ENCODE measurements at places on chromosomes 16 and 17.

GRCh38 chr17:80380555-80381002, 34.4 kb upstream of the ENDOV start:
- no peak for DNase-seq

- DNase-seq: no peak
These were observed 313.0 kb upstream of the GOT2 start for GRCh38 chr16:59047114-59047513.

GRCh38 chr17:52885882-52886281, 727.4 kb upstream of the CA10 start:
- DNase-seq: no peak

DNA sequence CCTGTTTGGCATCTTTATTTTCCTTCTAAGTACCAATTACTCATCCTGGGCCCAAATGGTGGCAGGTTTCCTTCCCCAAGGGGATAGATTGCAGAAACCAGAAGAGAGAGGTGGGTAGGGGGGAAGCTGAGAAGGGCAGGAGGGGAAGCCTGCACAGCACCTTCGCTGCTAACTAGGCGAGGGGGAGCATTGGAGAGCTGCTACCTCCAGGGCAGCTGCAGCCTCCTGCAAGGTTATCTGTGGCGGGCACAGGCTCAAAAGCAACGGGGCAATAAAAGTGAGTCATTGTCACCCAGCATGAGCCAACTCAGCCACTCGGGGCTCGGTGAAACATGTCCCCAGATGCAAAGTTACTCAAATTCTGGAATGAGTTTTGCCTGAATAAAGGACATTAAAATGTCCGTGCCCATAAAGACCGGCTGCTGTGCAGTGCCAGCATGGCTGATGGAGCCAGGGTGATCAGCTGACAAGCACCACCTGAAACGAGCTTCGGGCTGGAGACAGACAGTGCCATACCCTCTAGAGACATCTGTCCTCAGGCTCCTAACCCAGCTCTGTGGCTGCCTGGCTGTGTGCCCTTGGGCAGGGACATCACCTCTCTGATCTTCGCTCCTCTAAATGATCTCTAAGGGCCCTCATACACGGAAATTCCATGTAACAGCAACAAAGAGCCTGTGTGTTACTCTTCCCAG, 68.1 kb upstream of the GRIN2A start:
- DNase-seq: no peak

- DNase-seq: no peak
These were observed 1.1 kb upstream of the CRHR1 start for GRCh38 chr17:45782889-45783592.

- DNase-seq: no peak
These were observed 1.7 kb downstream of the RAD51D start for GRCh38 chr17:35117984-35118383.

DNA sequence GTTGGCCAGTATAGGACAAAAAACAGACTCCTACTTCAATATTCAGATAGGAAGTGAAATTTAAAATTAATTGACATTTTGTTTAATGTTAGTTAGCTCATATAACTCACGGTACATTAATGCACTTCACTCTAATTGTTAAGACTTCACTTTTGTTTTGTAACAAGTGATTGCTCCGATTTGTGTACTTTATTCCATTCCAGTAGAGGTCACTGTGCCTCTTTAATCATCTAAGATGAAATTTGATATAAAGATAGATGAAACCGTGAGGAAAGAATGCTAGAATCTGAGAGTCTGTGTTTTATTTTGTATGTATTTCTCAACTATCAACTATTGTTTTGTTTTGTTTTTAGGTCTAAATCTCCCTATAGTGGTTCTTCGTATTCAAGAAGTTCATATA, 29.0 kb downstream of the RBBP6 start:
- no peak for DNase-seq

DNA sequence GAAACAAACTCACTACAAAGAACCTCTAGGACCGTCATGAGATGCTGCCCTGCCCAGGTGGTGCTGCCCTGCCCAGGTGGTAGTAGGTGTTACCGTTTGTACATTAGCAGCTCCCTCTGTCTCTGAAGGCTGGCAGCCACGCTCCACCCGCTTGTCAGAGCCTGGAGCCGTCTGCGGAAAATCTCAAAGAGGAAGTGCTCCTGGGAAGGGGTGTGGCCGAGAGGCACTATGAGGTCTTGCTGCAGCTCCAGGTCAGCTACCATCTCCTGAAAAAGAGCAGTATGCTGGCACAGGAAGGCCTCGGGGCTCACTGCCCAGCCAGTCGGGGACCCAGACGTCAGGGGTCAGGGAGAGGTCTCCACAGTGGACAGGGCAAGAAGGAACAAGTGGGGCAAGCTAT, 28.3 kb downstream of the ZNF276 start:
- DNase-seq: peak; percentile 74

GRCh38 chr16:57998486-57998885, 2.0 kb downstream of the ZNF319 start:
- peak; percentile 86 for DNase-seq

- DNase-seq: no peak
These were observed 281.0 kb downstream of the FTO start for GRCh38 chr16:53984936-53985335.

DNA sequence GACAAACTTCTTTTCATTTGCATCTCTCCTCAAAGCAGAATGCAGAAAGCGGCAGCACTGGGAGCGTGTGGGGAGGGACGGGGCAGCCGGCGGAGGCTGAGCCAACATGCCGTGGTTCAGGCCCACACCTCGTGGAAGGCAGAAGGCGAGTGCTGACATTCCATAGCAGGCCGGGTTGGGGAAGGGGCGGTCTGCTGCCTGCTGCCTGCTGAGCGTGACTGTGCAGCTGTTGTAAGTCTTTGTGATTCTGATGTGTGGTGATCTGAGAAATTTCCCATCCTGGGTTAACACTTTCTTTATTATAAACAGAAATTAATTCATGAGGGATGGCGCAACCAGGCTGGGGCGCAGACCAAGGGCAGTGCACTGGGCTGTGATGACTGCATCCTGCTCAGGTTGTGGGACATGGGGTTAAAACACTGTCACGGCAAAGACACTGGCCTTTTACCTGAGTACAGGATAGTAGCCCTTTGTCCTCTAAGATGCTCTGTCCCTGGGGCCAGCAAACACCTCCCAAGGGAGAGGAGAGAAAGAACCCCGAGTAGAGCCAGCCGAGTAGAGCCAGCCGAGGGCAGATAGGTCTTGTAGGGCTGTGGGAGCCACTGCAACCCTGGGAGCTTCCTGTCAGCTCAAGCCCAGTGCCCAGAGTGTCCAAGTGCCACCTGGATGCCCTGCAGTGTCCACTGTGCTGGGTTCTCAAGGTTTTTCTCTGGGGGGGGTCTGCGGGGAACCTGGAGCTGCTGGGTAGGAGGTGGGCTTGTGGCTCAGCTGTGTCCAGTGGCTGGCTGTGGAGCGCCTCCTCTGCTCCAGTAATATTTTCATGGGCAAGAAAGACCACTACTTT, 8.8 kb upstream of the DNASE1 start:
- DNase-seq: peak; percentile 25

DNA sequence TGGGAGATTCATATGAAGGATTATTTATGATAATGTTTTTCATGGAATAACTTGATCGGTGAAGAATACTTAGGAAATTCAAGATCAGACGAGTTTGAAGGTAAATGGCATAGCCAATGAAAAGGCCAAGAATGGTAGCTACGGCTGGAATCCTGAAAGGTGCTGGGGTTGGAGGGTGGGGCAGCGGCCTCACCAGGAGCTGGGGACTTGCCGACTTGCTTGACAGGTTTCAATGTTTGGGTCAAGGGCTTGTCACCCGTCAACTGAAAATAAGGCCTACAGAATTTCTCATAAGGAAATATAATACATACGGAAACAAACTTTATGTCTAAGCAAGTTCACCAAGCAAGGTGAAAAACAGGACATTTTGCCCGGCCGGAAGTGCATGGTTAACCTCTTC, 9.9 kb downstream of the CRYM start:
- no peak for DNase-seq

- peak; percentile 94 for DNase-seq
These were observed 2.8 kb downstream of the KDM6B start for GRCh38 chr17:7836596-7837407.

DNA sequence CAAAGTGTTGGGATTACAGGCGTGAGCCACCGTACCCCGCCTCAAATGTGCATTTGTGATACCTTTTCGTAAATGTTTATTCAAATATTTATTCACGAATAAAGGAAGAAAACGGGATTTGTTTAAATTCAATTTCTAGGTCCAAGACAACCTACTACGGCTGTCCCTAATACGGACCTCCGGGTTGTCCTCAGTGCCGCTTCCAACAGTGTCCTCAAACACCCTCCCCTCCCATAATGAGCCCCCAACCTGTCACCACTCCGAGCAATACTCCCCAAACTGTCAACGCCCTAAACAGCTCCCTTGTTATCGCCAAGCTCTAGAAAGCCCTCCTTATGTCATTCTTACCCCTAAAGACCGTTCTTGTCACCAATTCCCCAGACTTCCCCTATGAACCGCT, 539 bp upstream of the GABARAPL2 start:
- DNase-seq: no peak

- no peak for DNase-seq
These were observed 185.4 kb downstream of the ABCC12 start for GRCh38 chr16:47970291-47970931.
